ENCODE measurements at places on chromosomes 6 and 20.

GRCh38 chr6:148720406-148720805 lies 26.4 kb upstream of the UST start:
- no peak for DNase-seq

- DNase-seq, result no peak
These were observed 74.2 kb upstream of the QKI start for GRCh38 chr6:163340201-163340887.

DNA sequence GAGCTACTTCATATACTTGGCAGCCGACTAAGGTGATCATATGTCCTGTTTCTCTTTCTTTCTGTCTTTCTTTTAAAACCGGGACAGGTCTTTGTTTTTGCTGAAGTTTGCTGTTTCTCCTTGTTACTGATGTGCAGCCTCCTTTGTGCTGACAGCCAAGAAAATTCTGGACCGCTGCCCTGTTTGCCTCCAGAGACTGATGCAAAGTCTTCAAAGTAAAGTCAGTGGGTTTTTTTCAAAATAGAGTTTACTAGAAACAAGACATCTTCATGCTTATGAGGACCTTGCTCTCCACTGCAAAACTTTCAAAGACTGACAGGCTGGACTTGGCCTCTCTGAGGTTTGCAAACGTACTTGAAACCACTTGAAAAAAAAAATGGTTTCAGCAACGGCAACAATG lies 510.5 kb upstream of the MAP3K7 start:
- DNase-seq, result peak; percentile 60

- DNase-seq, result no peak
These were observed 573.9 kb downstream of the RFPL4B start for GRCh38 chr6:112920994-112921393.

- DNase-seq, result no peak
These were observed 59.4 kb downstream of the TRMT6 start for GRCh38 chr20:5890773-5891441.

GRCh38 chr20:49276961-49277785 lies 684 bp downstream of the ZNFX1 start:
- peak; percentile 65 for DNase-seq

- DNase-seq, result peak; percentile 54
These were observed 42.7 kb upstream of the CEP162 start for GRCh38 chr6:84269947-84270733.

- DNase-seq, result no peak
These were observed 4.5 kb downstream of the RING1 start for GRCh38 chr6:33212857-33213165.

DNA sequence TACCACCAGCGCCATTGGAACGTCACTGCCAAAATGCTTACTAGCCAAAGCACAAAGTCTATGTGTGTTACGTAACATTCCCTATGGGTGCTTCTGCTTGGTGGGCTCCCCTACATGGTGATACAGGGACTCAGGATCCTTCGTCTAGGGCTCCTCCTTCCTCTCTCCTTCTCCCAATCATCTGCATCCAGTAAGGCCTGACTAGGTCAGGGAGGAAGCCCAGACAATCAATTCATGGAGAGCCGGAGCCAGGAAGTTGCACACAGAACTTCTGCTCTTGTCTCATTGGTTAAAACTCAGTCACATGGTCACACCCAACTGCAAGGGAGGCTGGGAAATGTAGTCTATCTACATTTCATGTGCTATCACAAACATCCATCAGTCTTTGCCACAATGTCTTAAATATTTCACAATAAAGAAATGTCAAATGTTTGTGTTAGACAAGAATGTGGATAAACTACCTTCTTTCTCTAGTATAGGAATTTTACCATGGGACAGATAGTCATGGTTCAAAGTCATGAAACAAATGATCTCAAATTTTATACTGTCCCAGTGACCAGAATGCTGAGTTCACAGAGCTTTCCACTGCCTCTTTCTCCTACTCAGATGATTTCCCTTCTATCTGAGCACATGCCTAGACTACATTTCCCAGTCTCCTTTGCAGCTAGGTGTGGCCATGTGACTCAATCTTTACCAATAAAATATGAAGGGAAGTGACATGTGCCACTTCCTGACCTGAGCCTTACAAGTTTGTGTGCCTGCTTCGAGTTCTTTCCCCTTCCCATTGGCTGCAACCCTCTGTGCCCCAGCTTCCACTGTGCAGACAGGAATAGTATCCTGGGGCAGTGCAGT lies 9.3 kb upstream of the KCNK15 start:
- DNase-seq, result peak; percentile 83

Data from stomach (tissue), 19 donors.